Activated CD4-positive, alpha-beta T cell treated with anti-CD3 and anti-CD28 coated beads, Interleukin-2, amount 10 ng/mL, durations not matched to agents 7 days and 5 days (primary cell): ENCODE measurements at places on chromosomes 1 and 21. TPM values are rescaled to one million over a fixed set of nuclear protein-coding genes. Genes with fewer than 3 reads are reported as not detected.

DNA sequence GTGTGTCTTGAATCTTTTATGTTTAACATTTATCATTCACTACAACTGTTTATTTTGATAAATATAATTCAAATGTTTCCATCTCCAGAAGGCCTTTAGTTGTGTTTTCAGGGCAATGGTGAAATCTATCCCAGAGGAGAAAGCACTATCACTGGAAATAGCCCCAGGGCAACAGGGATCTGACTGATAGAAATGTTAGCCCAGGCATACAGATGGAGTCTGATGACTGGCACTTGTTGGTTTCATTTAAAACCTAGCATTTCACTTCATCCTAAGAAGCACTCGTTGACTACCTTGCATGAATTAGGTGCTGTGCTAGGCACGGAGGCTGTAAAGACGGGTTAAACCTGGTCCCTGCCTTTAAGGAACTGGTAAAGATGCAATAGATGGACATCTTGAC is 103.1 kb downstream of the C1orf21 start:
- no peak for DNase-seq
- no peak overlapping the region for H3K27ac ChIP-seq
- no peaks in the 10 kb centered on the region for H3K27me3 ChIP-seq
- H3K36me3 ChIP-seq: no peaks in the 10 kb centered on the region

GRCh38 chr1:77292551-77292950 is 10.7 kb downstream of the AK5 start:
- no peak for DNase-seq
- H3K4me1 ChIP-seq: no peaks in the 10 kb centered on the region
- no peaks in the 10 kb centered on the region for H3K27me3 ChIP-seq
- no peak overlapping the region for H3K27ac ChIP-seq
- no peaks in the 10 kb centered on the region for H3K36me3 ChIP-seq

Gene PACC1
- 9.0 TPM for total RNA-seq

Gene CELSR2
- total RNA-seq: 5.2 TPM
